ENCODE measurements at places on chromosomes 4 and X.
A peak's percentile ranks its signal among the peaks of the same experiment; 100 is the strongest.

DNA sequence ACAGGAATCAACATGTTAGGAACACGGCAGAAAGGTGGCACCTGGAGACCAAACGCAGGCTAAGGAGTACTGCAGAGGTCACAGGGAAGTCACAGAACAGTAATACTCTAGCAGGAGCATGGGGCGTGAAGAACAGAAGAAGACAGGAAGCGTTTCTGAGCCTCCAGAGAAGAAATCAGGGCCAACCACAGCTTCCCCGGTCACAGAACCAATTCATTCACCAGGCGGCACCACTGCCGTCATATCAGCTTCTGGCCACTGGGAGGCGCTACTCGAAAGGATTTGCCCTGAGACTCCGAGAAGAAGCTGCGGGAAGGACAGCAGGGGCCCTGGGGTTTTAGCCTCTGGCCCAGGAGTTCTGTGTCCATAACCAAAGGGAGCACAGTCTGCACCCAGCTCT is 78.0 kb upstream of the DRD5 start:
- DNase-seq, result no peak

GRCh38 chr4:41819621-41820020 is 71.1 kb upstream of the PHOX2B start:
- DNase-seq, result no peak

DNA sequence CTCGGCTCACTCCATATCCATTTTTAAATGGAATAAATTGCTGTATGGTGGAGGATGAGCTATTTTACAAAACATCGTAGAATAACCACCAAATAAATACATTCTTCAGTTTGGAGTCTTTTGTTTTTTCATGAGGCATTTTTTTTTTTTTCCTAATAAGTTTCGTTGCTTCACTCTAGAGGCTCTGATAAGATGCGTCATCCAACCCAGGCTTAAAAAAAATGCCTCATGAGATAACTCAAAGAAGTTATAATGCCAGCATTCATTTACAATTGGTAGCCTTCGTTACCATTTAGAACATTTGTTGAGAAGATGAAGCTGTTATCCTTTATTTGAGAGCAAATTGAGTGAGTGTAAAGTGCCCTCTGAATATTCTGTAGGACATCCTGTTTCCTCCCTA is 172.2 kb upstream of the CENPE start:
- no peak for DNase-seq

GRCh38 chr4:1055721-1056590 is 44.5 kb downstream of the FGFRL1 start:
- peak; percentile 61 for DNase-seq

DNA sequence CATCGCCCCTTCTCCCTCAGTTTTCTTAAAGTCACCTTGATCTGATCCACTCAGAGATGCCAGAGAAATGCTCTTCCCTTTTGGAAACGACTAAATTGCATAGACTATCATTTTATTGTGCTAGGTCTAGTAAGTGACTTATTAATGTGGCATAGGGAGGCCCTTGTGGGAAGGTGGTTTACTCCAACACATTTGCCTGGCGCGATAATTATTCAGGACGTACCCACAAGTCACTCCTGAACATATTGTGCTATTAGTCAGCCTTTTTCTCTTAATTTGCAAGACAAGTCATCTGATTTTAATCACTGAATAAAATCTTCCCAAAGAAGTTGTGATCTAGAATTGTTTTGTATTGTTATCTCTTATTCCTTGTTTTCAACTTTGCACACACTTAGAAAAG is 7.6 kb downstream of the ENPEP start:
- DNase-seq, result no peak
